Lower lobe of right lung (tissue), 2 donors: ENCODE measurements at places on chromosomes 2 and 18. TPM values are rescaled to one million over a fixed set of nuclear protein-coding genes. Genes with fewer than 3 reads are reported as not detected.

- no peak for DNase-seq
- no peak overlapping the region for H3K27ac ChIP-seq
- H3K27me3 ChIP-seq = no peaks in the 10 kb centered on the region
- H3K4me3 ChIP-seq = no peak overlapping the region
- H3K36me3 ChIP-seq = peaks cover 63% of the 10 kb centered on the region
These were observed 21.1 kb upstream of the NFATC1 start for GRCh38 chr18:79374408-79375171.

GRCh38 chr2:97739020-97739892, 25.9 kb downstream of the ZAP70 start:
- H3K4me3 ChIP-seq = no peak overlapping the region
- no peaks in the 10 kb centered on the region for H3K36me3 ChIP-seq
- no peak for DNase-seq
- H3K27ac ChIP-seq = no peak overlapping the region
- no peaks in the 10 kb centered on the region for H3K27me3 ChIP-seq

GALNT3 gene
- total RNA-seq = 27.8 TPM

GRCh38 chr2:158464426-158465281, 7.9 kb downstream of the PKP4 start:
- H3K36me3 ChIP-seq = no peaks in the 10 kb centered on the region
- H3K4me3 ChIP-seq = no peak overlapping the region
- peaks cover 12% of the 10 kb centered on the region for H3K4me1 ChIP-seq
- no peaks in the 10 kb centered on the region for H3K27me3 ChIP-seq
- DNase-seq = no peak
- no peak overlapping the region for H3K27ac ChIP-seq

GRCh38 chr18:45056926-45057325, 376.2 kb downstream of the SETBP1 start:
- H3K4me1 ChIP-seq = no peaks in the 10 kb centered on the region
- H3K27me3 ChIP-seq = no peaks in the 10 kb centered on the region
- H3K36me3 ChIP-seq = no peaks in the 10 kb centered on the region
- H3K27ac ChIP-seq = no peak overlapping the region

DNA sequence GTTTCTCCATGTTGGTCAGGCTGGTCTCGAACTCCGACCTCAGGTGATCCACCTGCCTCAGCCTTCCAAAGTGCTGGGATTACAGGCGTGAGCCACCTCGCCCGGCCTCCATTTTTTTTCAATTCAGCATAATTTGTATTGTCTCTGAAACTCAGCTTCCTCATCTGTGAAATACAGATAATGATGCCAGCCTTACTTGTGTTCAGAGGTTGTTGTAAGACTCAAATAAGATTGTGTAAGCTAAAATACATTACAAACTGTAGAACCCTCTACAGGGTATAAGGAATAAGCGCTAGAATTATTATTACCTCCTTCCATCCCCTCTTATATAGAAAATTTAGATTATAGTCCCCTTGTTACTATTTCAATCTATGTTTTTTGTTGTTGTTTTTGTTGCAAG, 24.8 kb upstream of the STARD7 start:
- H3K36me3 ChIP-seq = no peaks in the 10 kb centered on the region
- no peak overlapping the region for H3K27ac ChIP-seq
- no peaks in the 10 kb centered on the region for H3K27me3 ChIP-seq
- H3K4me1 ChIP-seq = no peaks in the 10 kb centered on the region
- DNase-seq = no peak

- H3K4me3 ChIP-seq = no peak overlapping the region
- no peaks in the 10 kb centered on the region for H3K27me3 ChIP-seq
- DNase-seq = no peak
These were observed 44.7 kb downstream of the ASXL2 start for GRCh38 chr2:25833566-25833965.

RBM43 gene
- 10.4 TPM for total RNA-seq

DNA sequence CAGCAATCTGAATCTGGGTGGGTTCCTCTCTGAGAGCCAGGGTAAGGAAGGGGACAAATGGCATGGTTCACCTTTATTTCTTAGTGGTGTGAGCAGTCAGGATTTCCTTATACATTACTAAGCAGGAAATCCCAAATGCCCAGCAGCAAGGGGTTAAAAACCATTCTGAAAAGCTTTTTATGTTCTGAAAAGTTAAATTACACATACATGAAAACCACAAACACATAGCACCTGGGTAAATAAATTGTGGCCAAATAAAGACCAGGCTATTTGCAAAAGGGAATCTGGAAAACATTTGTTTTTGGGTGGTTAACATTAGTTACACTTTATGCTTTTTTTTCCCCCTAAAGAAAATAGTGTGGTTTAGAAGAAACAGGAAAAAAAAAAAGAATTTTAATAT, 156.1 kb downstream of the AGPS start:
- peaks cover 10% of the 10 kb centered on the region for H3K4me1 ChIP-seq
- DNase-seq = no peak
- H3K27me3 ChIP-seq = no peaks in the 10 kb centered on the region
- H3K4me3 ChIP-seq = no peak overlapping the region

DNA sequence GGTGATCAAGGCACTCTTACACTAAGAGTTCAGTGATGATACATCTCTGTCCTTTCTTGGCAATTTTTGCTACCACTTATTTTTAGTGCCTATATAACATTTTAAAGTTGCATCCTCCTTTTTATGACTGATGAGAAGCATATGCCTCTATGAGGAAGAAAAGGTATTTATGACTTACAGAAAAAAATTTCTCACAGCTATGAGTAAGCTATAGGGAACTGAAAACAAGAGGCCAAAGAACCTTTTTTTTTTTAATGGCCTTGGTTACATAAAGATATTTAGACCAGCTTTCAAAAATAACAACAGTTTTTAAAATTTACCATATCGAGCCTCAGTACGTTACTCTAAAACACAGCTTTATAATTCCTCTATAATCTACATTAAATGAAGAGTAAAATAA, 21.3 kb downstream of the MBD5 start:
- no peak for DNase-seq
- no peak overlapping the region for H3K4me3 ChIP-seq
- no peaks in the 10 kb centered on the region for H3K27me3 ChIP-seq
- no peak overlapping the region for H3K27ac ChIP-seq

DNA sequence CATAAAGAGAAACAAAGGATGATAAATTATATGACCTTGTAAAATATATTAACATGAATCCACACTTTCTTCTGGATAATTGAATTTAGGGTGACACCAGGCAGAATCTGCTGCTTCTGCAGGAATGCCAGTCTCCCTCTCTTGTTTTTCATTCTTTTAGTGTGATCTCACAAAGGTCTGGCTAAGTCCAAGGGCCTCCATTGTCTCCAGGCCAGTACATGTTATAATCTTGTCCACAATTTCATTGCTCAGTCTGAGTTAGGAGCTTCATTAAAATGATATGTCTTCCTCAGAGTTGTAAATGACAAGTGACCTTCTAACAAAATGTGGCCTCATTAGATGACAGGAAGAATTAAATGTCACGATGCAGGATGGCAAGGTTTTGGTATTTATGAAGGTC, 110.2 kb downstream of the APOB start:
- peaks cover 5% of the 10 kb centered on the region for H3K27me3 ChIP-seq
- DNase-seq = no peak
- H3K4me1 ChIP-seq = no peaks in the 10 kb centered on the region
- no peak overlapping the region for H3K4me3 ChIP-seq
- no peak overlapping the region for H3K27ac ChIP-seq
- no peaks in the 10 kb centered on the region for H3K36me3 ChIP-seq

DNA sequence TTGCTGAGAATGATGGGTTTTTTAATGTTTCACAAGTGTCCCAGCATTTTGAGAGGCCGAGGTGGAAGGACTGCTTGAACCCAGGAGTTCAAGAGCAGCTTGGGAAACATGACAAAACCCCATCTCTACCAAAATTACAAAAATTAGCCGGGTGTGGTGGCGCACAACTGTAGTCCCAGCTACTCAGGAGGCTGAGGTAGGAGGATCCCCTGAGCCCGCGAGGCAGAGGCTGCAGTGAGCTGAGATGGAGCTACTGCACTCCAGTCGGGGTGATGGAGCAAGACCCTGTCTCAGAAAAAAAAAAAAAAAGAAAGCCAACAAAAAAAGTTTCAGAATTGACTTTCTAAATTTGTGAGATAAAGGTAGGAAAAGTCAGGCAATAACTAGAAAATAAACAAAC, 8.7 kb downstream of the TFCP2L1 start:
- no peaks in the 10 kb centered on the region for H3K36me3 ChIP-seq
- H3K27me3 ChIP-seq = no peaks in the 10 kb centered on the region
- no peak overlapping the region for H3K27ac ChIP-seq
- no peak for DNase-seq
- H3K4me3 ChIP-seq = no peak overlapping the region
- H3K4me1 ChIP-seq = no peaks in the 10 kb centered on the region

DNA sequence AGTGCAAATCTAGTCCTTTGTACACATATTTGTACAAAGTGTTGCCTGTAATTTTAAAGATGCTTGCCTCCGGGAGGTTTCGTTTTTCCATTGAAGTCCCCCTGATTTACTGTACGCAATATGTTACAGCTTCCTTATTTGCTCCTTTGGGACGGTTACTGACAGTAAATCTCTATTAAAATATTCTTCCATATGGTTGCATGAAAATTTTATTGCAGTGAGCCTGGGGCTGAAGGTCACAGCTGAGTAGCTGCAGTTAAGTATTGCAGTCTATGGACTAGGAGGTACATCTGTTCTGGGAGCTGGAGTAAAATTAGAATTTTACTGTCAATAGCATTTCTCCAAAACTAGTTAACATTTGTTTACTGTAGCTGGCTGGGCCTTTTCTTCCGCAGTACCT, 119.2 kb downstream of the ETAA1 start:
- no peaks in the 10 kb centered on the region for H3K4me1 ChIP-seq
- H3K27me3 ChIP-seq = no peaks in the 10 kb centered on the region
- no peak overlapping the region for H3K4me3 ChIP-seq
- DNase-seq = no peak
- no peaks in the 10 kb centered on the region for H3K36me3 ChIP-seq
- no peak overlapping the region for H3K27ac ChIP-seq

DNA sequence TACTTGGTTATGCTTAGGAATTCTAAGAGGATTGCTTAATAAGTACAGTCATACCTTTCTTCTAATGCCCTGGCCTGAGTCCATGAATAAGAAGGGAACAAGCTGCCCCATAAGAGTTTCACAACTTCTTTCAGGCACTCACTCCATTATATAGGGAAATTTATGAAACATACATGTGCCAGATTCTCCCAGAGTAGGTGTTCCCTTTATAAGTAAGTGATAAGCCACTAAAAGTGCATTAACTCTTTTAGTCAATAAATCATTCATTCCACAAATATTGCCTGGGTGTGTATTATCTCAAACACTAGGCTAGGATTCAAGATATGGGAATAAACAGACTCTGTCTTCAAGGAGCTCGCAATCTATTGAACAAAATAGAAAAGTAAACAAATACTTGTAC, 84.5 kb upstream of the RBBP8 start:
- no peaks in the 10 kb centered on the region for H3K36me3 ChIP-seq
- peak overlapping the region; percentile 1 for H3K27ac ChIP-seq
- H3K27me3 ChIP-seq = no peaks in the 10 kb centered on the region
- no peak overlapping the region for H3K4me3 ChIP-seq
- no peak for DNase-seq

DNA sequence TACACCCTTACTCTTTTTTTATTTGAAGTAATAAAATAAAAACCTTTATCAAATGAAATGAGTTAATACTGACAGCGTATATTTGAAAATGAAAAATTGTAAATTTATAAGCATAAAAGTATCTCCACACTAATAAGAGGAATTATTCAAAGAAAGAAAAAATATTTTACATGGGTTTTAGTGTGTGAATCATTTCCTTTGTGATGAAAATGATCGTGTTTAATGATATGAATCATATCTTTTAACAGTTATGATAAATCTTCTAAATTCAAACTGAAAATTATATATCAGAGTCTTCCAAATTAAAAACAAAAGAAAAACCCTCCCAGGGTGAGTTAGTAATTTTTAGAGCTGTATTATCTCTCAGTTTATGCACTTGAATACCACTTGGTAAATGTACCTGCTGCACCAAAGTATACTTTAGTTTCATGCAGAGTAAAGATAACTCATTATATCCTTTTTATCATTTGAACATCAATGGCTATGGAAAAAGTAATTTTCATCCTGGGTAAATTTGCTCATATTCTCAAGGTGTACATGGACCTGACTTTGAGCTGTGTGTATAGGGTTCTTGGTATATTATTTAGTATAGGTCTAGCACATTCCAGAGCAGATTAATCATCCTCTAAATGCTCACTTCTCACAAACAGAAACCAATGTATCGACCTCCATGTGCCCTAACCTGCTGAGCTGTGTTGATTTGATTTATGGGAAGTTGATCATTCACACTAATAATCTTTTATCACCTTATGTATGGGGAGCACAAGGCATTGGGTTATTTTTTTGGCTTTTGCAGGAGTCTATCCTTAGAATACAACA, 98.7 kb upstream of the VWC2L start:
- H3K4me3 ChIP-seq = no peak overlapping the region
- H3K4me1 ChIP-seq = no peaks in the 10 kb centered on the region
- no peak for DNase-seq
- H3K27me3 ChIP-seq = no peaks in the 10 kb centered on the region
- no peak overlapping the region for H3K27ac ChIP-seq

GRCh38 chr18:55149994-55150393, 190.7 kb upstream of the CCDC68 start:
- H3K4me3 ChIP-seq = no peak overlapping the region
- no peak for DNase-seq
- H3K27ac ChIP-seq = no peak overlapping the region
- H3K36me3 ChIP-seq = no peaks in the 10 kb centered on the region

MAL gene
- total RNA-seq = 13.4 TPM

GPBAR1 gene
- 4.6 TPM for total RNA-seq

- DNase-seq = no peak
- H3K27ac ChIP-seq = no peak overlapping the region
- H3K4me3 ChIP-seq = no peak overlapping the region
These were observed 300.4 kb downstream of the KCNS3 start for GRCh38 chr2:18178736-18179349.

DNA sequence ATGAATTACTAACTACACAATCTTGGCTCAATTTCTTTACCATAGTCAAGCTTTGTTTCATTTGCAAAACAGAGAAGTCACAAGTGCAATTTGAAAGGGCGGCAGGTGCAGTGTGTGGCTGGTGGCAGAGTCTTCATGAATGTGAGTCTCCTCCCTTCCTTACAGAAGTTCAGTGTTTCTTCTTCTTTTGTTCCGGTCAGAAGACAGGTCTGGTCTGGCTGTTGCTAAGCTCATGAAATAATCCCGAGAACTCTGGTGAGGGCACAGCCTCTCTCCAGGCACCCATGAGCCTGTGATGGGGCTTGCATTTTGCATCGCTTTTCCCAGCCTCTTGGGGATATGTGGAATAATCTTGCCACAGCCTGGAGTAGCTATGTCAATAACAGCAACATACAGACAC, 824.8 kb upstream of the SALL3 start:
- no peak for DNase-seq
- no peaks in the 10 kb centered on the region for H3K36me3 ChIP-seq
- H3K27me3 ChIP-seq = no peaks in the 10 kb centered on the region

DNA sequence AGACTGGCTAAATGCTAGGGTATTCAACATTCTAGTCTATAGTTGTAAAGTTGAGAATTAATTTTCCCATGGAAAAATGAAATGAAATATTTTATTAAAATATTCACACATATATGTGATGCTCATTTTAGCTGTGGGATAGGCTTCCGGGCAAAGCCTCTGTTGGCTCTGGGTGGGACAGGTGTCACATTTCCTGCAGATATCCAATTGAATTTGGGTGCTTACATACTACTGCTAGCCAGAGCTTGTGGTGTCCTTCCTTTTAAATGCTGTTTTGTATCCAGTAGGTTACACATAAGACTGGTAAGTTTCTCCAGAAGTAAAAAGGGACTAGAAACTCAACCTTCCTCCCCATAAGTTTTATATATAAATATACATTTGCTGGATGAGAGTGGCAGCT, 73.8 kb downstream of the RPRM start:
- H3K27ac ChIP-seq = no peak overlapping the region
- no peaks in the 10 kb centered on the region for H3K4me1 ChIP-seq
- no peak for DNase-seq
- no peak overlapping the region for H3K4me3 ChIP-seq
- no peaks in the 10 kb centered on the region for H3K36me3 ChIP-seq
